ENCODE measurements at places on chromosomes 1 and 21.

GRCh38 chr1:6348511-6349191 is 44.9 kb downstream of the ACOT7 start:
- peak; percentile 59 for DNase-seq

DNA sequence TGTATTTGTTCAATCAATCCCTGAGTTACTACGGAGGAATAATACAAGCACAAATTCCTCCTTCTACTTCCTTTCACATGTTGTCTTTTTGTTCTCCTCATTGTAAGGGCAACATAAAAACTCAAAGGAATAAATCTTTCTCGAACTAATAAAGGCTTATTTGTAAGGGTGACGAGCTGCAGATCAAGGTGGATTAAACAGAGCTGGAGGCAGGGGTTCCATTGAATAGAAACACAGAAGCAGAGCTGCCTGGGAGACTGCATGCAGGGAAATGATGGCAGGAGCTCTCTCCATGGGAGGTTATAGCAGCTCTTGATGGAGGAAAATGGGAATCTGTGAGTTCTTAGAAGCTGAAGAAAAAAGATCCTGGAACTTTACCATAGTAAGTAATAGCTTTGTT is 160.2 kb downstream of the CYYR1 start:
- no peak for DNase-seq

- no peak for DNase-seq
Observed at GRCh38 chr1:14522926-14523241, 75.6 kb upstream of the KAZN start.

- DNase-seq = no peak
Observed at GRCh38 chr1:210293171-210293607, 35.5 kb upstream of the HHAT start.

- DNase-seq = peak; percentile 70
Observed at GRCh38 chr1:108692724-108693655, 880 bp downstream of the PRPF38B start.

DNA sequence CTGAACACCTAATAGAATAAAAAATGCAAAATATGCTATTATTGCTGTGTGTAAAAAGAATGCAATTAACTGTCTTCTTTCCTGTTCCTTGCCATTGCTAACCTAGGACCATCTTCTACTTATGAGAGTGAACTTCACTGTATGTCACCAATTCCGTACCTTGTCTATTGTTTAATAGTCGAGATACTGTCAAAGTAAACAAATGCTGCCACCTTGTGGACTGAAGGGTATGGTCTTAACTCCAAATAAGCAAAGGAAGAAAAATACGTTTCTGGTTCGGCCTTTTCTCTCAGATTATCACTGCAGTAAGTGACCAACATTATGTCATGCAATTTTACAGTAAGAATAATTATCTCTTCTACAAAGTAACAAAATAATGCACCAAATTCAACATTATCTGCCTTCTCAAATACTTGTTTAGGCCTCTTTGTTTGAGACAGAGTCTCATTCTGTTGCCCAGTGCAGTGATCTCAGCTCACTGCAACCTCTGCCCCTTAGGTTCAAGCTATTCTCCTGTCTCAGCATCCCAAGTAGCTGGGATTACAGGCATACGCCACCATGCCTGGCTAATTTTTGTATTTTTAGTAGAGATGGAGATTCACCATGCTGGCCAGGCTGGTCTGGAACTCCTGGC is 133.4 kb downstream of the COP1 start:
- peak; percentile 66 for DNase-seq

GRCh38 chr1:79469139-79469538 is 462.6 kb upstream of the ADGRL4 start:
- no peak for DNase-seq

DNA sequence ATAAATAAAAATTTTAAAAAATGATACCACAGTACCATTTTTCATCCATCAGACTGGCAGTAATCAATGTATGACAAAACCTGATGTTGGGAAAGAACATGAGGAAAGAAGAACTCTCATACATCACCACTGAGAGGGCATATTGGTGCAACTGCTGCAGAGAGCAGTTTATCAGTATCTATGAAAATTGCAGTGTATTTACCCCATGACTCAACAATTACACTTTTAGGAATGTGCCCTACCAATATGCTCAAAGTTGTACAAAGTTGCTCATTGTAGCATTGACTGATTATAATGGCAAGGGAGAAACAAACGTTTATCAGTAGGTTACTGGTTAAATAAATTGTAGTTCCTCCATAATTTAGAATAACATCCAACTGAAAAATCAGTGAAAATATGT is 36.7 kb downstream of the CATSPERE start:
- DNase-seq = no peak

DNA sequence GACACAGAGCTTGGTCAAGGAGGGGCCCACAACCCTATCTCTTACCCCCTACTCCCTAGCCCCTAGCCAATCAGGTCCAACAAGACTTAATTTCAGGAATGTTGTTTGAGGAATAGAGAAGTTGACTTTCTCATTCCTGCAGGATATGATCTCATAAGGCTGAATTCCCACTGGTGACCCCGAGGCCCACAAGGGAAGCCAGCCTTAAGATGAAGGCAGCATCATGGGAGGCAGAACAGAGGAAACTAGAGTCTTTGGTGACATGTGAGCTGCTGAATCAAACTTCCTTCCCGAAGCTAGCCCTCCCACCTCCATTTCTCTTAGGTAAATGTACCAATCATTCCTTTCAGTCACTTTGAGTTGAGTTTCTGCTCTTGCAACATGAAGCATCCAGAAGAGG is 9.1 kb upstream of the PDIK1L start:
- no peak for DNase-seq

GRCh38 chr21:32708069-32708468 is 19.7 kb downstream of the SYNJ1 start:
- no peak for DNase-seq

- DNase-seq = no peak
Observed at GRCh38 chr1:96804648-96805047, 83.1 kb downstream of the PTBP2 start.

GRCh38 chr1:231674575-231674974 is 48.0 kb downstream of the DISC1 start:
- no peak for DNase-seq

DNA sequence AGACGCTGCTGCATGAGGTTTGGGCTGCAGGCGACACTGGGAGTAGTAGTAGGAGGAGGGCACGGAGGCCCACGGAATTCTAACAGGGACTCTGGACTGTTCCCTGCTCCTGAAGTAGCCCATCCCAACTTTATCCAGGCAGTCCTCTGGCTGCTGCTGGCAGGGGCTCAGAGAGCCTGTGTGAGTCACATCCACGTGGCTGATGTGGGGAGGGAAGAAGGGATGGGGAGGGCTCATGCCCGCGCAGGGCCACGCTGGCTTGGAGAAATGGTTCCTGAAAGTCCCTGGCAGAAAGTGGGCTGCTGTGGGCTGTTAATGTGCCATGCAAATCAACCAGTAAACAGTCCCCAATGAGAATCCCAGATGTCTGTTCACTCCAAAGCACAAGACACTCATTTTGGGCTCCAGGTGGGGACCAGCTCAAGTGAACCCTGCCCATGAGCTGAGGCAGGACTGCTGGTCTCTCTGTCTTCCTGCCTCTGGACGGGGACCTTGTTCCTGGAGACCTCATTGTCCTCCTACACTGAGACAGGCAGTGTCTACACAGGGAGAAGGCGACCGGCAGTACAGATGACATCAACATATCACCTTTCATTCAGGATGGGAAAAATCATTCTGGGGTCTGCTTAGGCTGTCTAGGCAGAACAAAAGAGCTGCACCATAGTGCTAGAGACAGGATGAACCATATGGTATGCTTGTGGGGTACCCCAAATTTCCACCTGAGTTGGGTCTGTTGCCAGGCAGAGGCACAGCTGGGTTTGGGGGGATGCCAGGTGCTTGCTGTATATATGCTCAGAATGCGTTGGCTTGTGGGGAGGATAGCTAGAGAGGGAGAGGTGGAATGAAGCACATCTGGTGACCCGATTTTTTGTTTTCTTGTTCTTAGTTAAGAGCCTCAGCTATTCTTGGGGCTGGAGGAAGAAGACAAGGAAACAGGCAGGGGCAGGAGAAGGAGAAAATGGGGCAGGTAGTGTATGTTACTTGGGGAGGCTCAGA is 57.9 kb upstream of the FMOD start:
- DNase-seq = peak; percentile 41

DNA sequence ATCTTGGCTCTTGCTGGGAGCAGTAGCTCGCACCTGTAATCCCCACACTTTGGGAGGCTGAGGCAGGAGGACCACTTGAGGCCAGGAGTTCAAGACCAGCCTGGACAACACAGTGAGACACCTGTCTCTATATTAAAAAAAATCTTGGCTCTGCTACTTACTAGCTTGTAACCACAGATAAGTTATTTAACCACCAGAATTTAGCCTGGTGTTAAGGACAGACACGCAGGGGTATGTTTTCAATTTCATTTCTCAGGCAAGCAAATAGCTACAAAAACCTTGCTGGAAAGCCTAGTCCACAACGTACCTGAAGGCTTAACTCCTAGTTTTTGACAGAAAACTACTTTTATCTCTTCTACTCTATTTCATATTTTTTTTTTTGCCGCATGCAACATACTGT is 24.8 kb upstream of the GFI1 start:
- no peak for DNase-seq

DNA sequence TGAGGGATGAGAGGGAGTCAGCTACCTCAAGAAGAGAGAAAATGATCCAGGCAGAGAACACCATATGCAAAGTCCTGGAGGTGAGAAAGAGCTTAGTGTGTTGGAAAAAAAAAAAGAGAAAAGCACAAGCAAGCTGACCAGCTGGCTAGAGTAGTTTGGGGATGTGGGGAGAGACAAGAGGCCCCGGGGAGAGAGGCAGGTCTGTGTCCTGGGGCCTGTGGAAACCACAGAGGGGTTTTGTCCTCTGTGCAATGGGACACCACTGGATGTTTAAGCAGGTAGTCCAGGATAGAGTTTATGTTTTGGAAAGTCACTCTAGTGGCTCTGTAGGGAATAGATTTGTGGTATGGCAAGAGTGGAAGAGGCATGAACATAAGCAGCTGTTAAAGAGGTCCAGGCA is 14.4 kb upstream of the CHI3L1 start:
- DNase-seq = no peak

GRCh38 chr1:47508702-47509431 is 71.0 kb downstream of the FOXD2 start:
- no peak for DNase-seq

- no peak for DNase-seq
Observed at GRCh38 chr1:223859058-223859457, 13.3 kb upstream of the TP53BP2 start.

DNA sequence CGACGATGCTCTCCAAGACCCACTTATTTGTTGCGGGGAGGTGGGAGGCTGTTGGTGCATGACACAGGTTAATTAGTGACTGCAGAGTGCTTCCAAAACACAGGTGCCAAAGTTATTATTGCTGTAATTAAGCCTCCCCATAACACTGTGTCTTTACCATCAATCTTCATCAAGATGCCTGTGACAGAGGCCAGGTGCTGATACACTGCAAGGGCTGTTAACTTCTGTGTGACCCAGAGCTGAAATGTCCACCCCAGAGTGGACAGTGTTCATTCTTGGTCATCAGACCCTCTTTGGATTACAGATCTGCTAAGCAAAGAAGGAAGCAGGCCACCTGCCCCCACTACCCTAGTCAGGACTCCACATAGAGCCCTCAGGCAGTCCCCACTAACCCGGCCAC is 55.5 kb downstream of the CAPN8 start:
- no peak for DNase-seq

DNA sequence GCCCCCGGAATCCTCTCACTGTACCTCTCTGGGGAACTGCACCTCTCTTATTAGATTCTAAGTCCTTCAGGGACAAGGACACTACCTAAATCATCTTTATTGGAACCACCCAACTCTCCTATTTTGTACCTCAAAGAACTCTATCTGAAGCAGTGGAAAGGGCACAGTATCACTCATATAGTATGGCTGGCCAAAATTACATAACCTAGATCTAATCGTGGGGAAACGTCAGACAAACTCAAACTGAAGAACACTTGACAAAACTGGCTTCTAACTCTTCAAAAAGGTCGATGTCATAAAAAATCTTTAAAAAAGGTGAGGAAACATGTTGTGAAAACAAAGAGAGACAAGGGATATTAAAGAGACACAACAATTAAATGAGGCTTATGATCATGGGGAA is 210.0 kb downstream of the SLC45A1 start:
- no peak for DNase-seq

GRCh38 chr1:45018599-45019230 is 6.7 kb downstream of the UROD start:
- peak; percentile 62 for DNase-seq

- no peak for DNase-seq
Observed at GRCh38 chr1:6898974-6899539, 113.8 kb downstream of the CAMTA1 start.

DNA sequence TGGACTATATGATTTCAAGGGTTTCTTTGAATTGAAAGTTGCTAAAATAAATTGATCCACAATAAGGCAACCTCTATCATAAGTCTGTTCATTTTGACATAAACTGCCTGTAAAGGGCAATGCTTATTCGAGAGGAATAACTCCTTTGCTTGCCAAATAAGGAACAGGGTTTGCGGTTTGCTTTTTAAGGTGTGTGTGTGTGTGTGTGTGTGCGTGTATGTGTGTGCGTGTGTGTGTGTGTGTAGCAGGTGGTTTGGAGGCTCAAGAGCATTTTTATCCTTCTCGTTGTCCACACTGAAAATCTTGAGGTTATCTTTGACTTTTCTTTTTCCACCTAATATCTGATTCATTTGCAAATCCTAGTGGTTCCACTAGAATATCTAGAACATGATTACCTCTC is 13.1 kb upstream of the NGF start:
- DNase-seq = no peak

DNA sequence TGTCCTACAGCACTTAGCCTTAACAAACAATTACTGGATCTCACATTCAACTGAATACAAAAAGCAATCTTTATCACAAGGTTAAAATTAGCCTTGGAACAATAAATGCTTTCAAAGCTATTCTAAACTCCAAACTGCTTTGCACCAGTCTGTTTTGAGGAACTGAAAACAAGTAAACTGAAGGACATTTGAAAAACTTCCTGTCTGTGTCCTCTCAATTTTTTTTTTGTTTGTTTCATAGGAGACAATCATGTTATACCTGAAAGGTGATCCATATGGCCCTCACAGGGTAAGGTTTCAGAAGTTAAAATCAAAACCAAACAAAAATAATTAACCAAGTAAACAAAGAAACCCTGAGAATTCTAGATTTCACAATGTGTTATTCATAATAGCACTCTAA is 459.1 kb downstream of the DPYD start:
- no peak for DNase-seq

DNA sequence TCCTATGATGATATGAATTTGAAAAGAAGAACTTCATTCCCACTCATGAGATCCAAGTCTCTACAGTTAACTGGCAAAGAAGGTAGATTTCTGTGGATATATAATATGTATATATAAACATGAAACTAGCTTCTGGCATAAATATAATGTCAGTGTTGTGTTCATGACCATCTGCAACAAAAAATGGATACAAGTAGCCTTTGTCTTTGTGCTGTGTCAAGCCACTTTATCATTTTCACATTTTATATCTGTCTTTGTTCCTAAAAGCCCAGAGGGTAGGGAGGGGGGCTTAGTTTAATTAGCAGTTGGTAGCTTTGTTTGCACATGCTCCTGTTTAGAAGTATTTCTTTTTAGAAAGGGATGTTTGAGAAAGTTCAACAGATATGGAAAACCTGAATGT is 56.2 kb upstream of the FASLG start:
- no peak for DNase-seq

GRCh38 chr1:30815556-30815955 is 58.0 kb upstream of the LAPTM5 start:
- no peak for DNase-seq

Measured in bronchial epithelial cell (primary cell).